ENCODE measurements at places on chromosomes 1 and 21.

DNA sequence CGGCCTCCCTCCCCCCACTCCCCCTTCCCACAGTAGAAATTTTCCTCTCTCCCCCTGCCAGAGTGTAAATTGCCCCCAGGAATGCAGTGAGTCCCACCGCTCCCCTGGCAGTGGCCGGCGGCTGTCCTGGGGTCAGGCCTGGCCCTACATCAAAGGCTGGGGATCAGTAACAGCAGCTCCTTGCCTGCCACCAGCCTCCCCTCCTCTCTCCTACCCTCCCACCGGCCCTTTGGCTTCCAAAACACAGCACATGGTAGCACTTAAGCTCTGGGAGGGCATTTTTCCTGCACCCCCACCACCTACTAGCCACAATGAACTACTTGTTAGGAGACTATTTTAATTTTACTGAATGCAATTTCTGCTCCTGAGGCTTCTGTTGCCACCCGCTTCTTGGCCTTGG, 9.0 kb upstream of the COL8A2 start:
- no peak for DNase-seq

GRCh38 chr21:14762327-14762726, 216.2 kb upstream of the SAMSN1 start:
- DNase-seq: no peak

DNA sequence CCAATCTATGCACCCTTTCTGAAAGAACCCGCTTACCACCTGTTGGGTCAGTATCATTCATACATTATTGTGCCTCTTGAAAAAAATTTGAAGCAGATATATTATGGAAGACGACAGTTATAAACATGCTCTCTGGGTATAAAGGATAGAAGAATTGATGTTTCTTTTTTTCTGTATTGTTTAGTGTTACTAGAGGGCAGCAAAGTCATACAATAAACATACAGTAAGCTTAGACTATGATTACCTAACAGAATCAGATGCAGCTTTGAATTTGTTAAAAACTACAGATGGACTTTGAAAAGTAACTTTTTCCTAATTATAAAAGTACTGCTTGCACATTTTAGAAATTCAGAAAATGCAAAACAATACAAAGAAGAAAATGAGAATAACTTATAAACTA, 11.1 kb upstream of the PAXBP1 start:
- no peak for DNase-seq

GRCh38 chr21:37799211-37800056, 116.8 kb downstream of the KCNJ6 start:
- DNase-seq: no peak

DNA sequence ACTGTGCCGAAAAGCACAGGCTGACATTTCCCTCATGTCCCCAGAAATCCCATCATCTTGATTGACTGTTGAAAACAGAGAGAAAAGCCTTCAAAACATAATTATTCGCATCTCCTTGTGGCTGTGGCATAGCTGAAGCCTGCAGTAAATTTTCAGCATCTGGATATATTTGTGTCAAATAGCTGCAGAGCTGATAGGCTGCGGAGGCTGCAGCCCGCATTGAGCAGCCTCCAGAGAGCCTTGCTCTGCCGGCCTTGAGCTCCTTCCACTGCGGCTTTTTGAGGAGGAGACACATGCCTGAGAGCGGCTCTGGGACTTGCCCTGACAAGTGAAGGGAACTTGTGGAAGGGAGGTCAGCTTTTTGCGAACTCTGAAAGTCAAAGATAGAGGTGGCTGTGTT, 144.7 kb downstream of the RYR2 start:
- DNase-seq: no peak

DNA sequence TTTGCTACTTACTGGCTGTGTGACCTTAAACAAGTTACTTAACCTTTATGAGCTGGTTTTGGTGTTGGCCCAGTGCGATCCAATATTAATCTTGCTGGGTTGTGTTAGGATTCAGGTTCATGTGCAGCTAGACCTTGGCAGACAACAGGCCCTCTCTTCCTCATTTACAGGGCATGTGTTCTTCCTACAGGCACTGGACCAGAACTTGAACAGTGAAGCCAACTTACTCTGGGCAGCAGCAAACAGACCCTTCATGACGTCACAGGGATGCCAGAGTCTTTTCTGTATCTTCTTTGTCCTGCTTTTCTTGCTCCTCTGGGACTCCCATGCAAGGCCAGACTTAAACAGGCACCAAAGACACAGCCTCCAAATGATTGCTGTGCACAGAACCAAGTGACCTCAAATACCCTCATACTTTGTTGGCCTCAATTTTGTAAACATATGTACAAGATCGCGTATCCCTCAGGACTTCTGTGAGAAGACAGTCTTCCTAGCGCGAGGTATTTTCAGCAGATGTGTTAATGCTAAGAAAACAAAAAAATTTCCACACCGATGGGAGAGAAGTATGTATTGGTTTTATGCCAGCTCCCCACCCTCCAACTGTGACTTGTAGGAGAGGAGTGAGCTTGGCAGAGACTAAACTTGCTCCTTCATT, 73.7 kb downstream of the URB2 start:
- DNase-seq: no peak

- no peak for DNase-seq
Observed at GRCh38 chr1:192545896-192546521, 29.6 kb upstream of the RGS1 start.

GRCh38 chr1:168422203-168422847, 121.5 kb downstream of the XCL2 start:
- no peak for DNase-seq

DNA sequence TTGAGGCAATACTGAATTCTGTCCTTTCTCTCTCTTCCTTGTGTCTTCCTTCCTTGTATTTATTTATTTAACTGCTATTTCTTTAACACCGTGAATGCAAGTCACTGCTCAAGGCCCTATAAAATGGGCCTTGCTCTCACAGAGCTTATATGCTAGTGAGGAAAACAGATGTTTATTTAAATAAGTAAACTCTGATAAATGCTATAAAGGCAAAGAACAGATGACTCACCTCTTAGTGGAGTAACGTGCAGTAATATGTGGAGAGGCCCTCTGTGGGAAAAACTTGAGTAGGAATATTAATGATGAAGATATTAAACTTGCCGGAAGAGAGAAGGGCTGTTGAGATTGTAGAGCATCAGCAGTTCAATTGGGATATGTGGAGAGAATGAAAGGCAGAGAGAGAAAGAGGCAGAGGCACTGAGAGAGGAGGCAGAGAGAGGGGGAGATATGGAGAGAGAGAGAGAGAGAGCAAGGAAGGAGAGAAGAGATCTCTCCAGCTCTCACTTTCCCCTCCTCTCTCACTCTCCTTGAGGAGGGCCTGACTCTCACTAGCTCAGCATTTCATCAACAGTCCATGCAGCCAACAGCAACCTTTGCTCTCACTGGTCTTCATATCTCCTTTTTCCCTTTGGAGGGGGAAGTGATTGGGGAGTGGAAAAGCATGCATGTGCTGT, 322.2 kb downstream of the LMX1A start:
- DNase-seq: no peak

DNA sequence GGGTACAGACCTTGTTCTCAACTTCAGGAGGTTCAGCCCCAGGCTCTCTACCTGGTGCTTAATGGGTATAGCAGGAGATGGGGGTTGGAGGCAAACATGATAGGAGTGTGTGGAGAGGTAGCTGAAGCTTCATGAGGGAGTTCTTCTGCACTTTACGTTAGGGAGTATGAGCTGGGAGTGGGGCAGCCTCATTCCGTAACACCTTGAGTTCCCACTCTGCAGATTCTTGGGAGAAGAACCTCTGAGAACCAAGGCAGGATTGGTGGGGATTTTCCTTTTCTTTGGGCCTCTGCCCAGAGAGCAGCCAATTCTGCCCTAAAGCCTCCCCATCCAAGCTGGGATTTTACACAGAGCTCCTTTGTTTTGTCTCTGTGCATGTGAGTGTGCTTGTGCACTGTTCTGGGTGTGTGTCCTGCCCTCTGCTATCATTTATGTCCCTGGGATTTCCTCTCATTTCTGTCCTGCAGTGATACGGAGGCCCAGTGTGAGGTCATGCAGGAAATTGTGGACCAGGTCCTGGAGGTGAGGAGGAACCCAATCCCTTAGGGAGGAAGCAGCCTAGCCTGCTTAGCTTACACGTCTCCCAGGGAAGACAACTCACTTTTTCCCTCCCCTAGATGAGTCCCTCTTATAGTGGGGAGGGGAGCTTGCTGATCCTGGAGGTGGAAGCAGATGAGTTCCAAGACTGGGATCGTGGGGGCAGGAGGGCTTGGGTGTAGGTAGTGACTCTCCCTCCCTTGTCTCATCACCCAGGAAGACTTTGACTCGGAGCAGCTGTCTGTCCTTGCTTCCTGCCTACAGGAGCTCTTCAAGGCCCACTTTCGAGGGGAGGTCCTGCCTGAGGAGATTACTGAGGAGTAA, 11.6 kb upstream of the SLC27A3 start:
- DNase-seq: no peak

DNA sequence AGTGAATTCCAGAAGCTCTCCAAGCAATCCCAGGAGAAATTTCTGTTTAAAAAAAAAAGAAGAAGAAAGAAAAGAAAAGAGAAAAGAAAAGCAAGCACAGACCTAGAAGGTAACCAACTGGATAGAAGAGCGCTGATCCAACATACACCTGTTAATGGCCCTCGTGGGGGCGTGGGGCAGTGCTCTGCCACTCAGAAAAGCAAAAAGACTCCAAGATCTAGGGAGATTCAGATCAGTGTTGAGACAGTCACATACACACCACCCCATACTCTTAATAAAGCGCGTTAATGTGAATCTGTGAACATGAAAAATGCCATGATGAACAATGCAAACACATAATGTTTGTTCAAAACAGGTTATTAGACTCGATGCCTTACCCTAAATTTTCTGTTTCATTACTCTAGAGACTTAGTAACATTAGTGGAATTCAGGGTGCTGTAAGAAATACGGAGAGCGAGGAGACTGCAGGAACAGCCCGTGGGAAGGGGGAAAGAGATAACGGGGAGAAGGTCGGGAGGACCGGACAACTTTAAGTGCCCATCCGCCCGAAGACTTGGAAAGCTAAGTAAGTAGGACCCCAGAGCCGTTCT, 406 bp downstream of the NME7 start:
- no peak for DNase-seq

DNA sequence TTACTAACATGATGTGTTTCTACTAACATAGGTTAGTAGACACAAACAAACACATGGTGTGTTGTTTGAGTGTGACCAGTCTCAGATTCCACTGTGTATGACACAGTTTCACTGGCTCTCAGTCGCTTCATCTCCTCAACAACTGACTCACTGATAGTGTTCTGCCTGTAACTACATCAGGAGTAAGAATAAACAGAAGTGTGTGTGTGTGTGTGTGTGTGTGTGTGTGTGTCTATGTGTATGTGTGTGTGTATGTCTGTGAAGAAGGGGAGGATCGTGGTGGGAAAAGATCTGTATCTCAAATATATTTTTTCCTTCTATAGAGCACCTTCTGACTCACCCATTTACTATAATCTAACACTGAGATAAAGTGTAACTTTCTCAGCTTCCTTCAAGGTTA, 391.0 kb downstream of the PTPRC start:
- no peak for DNase-seq

DNA sequence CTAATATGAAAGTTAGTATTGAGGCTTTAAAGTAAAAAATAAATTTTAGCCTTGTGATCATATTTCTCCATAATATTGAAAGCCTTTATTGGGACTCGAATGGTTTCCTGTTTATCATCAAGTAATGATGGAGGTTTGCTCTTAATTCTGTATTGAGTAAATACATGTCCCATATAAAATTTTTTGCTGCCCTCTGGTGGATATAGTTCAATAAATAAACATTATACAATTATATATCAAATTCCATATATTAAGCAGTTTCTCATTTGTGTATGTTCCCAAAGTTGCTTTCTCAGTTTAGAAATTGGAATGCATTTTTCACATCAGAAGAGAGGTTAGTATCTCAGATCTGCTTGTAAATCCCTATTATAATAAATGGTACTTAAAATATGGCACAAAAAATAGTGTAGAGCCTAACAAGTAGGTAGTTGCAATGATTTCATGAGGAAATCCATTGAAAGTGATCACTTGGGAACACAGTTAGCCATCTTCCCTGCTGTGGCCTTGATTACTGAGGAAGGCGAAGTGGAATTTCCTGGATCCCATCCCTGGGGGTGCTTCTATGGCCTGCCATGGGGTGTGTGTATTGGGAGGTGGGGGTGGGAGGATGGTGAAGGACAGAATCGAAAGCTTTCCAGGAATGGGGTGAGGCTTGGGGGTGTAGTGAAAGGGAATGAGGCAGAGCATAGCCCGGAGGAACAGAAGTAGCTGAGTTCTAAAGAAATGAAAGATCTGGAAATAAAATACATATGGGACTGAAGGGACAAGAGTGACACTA, 84.1 kb upstream of the C21orf91 start:
- no peak for DNase-seq

DNA sequence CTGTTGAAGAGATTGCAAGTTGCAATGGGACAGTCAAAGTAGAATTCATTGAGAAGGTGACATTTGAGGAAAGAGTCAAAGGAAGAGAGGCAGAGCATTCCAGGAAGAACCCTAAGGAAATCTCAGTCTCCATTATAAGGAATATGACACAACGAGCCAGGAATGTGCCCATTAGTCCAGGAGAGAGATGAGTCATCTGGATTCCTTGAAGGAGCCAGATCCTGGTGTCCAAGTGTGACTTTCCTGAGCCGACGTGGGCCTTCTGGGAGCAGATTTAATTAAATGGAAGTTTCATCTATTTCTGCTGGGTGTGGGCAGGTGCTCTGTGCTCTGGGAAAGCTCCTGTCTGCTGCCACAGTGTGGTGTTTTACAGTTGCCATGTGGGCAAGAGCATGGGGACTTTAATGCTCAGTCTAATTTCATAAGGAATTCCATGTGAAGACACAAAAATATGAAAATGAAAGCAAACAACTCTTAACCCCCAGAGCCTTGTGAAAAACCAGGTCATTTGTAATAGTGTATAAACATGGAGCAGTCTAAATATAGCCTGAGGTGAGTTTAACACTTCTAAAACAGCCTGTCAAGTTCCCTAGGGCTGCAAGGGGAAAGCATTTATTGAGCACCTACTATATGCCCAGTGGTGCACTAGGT, 111.4 kb upstream of the ARTN start:
- no peak for DNase-seq

- no peak for DNase-seq
Observed at GRCh38 chr1:158830074-158830677, 975 bp upstream of the MNDA start.

GRCh38 chr1:46102769-46103476, 29.5 kb downstream of the PIK3R3 start:
- no peak for DNase-seq

DNA sequence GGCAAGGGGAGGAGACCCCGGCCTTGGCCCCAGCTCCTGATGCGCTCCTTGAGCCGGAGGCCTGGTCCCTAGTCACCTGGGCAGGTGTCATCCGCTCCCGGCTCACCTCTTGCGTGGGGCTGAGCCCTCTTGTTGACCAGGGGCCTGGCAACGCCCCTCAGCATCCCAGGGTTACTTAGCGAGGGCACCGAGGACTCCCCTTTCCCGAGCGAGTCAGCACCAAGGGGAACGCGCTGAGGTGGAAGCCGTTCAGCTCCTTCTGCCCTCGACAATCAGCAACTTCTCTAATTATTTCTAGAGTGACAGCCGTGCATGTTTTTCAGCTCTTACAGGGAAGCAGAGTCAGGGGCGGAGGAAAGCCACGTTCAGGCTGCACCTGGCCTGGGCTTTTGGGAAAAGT, 522 bp downstream of the SLC45A1 start:
- no peak for DNase-seq

Measured in ecto neural progenitor cell (in vitro differentiated cells).